Effector CD4-positive, alpha-beta T cell (primary cell): ENCODE measurements at places on chromosomes 7 and 10.

DNA sequence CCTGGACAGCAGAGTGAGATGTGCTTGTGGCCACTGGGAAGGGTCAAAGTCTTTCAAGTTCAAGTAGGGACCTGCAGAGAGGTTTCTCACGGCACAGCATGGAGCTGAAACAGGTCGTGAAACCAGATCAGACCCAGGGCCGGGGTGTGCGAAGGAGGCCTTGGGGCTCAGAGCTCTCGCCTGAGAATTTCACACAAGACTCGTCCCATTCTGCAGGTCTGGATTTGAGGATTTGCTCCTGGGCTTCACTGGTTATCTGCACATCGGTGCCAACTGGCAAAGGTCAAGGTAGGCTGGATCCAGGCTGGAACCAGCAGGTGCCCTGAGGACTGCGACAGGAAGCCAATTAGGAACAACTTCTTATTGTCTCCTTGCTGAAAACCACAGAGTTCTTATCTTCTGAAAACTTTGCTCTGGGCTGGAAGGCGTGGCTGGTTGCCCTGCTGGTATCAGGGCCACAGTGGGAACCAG is 24.0 kb upstream of the GTF2I start:
- no peak for DNase-seq

DNA sequence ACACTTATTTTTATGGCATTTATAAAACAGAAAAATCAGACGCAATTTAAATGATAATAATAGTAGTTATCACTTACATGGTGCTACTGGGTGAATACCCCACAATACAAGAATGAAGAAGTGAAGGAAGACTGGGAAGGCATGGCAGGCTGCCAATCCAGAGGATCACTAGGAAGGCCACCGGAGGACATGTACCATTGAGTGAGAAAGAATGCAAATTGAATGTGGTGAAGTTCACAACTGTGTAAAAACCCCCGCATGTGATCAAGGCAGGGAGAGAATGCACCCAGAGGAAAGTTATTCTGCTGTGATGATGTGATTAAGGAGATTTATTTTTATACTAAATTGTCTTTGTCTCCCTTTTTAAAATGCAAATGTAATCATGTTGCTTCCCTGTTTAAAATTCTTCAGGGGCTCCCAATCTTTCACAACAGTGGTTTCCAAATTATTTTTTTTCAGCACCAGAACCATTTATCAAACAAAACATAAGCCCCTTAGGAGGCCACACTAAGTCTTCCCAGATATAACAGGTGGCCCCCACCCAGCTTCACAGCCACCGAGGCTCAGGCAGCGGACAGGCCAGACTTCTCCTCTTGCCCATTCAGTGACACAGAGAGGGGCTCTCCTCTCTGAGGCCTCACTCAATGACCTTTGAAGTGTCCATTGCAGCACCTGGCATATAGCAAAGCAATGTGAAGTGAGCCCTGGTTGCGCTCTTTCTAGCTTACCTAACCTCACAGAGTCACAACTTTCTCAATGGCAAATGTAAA is 59.6 kb downstream of the FRMPD2 start:
- no peak for DNase-seq

DNA sequence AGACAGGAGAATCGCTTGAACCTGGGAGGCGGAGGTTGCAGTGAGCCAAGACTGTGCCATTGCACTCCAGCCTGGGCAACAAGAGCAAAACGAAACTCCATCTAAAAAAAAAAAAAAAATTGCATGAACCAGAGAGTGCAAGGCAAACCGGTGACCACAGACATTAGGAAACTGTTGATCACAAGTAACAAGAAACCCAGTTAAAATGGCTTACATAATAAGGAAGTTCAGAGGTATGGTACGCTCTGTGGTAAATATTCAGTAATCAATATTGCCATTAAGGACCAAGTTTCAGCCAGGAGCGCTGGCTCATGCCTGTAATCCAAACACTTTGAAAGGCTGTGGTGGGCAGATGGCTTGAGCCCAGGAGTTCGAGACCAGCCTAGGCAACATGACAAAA is 9.2 kb upstream of the NT5C2 start:
- DNase-seq = no peak

DNA sequence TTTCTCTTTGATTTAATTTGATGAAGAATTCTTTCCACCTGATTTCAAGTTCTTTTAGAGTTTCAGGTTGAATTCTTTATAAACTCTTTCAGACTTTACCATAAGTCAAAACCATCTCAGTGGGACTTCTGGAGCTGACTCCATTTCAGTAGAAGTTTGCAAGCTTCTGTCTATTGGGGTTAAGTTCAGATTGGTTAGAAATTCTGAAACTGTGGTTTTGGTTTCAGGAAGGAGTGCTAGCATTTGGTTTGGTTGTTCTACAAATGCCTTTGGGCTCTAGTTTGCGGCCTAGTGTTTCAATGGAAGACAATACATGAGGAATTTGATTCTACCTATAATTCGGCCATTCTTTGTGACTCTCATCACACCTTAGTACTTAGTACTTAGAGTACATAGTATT is 176.8 kb upstream of the RHOBTB1 start:
- no peak for DNase-seq

DNA sequence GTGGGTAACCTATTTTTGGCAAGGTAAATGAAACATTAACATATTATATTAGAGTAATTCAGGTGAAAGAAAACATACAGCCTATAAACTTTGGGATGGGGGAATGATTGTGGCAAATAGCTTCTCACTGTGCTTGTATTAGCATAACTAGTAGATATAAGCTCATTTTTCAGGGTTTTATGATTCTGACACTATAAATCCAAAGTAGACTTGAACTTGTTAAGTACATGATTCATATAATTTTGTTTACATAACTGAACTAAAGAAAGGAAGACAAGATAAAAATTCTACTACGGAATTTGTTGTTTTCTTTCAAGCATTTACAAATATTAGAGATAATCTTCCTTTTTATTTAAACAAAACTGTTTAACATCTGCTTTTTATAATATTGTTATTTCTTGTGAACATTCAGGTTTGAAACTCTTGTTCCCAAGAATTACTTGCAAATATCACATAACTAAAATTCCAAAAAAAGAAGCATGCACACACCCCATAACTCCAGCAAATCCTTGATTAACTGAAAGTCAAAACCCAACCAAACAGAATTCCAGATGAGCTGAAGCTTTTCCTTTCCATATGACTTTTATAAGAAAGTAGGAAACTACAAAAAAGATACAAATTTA is 142.3 kb downstream of the JAZF1 start:
- DNase-seq = no peak

- no peak for DNase-seq
Measured at GRCh38 chr10:101388676-101389276, 34.8 kb downstream of the BTRC start.

GRCh38 chr10:78335691-78336401 is 302.2 kb downstream of the RPS24 start:
- no peak for DNase-seq
